ENCODE measurements at places on chromosomes 1 and 21.

DNA sequence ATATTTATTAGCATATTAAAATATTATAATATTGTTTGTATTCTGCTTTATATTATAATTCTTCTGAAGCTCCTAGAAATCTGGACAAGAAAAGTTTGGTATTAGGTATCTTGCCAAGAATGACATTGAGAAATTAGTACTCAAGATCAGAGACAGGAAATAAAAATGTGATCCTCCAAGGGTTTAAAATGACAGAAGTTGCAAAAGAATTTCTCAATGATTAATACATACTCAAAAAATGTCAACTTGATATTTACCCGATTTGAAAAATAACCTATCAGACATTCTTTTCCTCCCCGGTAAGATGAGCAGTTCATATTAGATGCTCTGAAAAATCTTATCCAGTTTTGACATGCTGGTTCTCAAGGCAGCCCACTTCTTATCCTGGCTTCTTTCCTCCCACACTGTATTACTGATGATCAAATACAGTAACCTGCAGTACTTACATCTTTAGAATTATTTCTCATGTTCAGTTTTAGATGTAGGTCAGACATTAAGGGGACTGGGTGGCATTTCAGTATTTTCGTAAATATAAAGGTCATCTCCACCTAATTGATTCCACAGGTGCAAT is 55.3 kb downstream of the CACHD1 start:
- DNase-seq = no peak

GRCh38 chr1:175499595-175500382 is 243.6 kb downstream of the TNR start:
- no peak for DNase-seq

DNA sequence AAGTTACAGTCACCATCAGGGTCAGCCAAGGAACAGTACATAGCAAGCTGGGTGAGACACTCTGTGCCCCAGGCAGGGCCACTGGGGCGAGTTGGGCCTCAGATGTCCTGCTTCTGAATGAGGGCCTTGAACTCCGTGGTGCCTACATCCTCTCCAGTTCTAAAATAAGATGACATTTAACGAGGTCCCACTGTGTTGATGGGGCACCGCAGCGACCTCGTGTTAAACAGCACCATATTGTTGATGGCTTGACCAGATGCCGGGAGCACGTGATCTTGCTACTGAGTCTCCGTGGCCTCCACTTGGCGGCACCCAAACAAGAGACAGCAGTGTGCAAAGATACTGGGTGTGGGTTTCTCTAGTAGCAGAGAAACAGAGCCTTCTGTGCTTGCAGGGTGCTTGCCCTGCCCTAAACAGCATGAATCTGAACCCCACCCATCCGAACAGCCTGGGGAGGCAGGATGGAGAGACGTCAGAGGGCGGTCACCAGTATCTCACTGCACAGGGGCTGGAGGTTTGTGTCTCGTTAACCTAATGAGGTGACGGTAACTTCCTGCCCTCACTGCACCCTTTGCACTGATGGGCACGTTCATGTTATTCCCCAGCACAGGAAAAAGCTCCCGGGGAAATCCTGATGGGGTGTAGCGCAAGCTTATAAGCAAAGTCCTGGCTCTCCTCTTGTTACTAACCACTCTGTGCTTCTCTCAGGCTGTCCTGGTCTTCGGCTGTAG is 324.4 kb downstream of the AJAP1 start:
- no peak for DNase-seq

DNA sequence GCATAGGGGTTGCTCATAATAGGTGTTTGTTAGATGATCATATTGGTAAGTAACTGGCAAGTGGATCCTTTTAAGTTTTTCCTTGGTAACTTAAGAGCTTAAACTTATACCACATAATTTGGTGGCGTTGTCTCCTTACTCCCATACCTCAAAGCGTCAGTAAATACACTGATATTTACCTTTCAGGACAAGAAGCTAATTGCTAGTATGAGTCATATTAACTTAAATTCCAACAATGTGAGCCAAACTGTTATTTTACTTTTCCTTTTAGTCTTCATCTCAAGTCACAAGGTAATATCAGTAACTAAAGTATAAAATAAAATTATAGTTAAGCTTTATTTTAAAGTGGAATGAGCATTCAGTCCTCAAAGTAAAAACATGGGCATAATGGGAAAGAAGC is 9.0 kb upstream of the SH3GLB1 start:
- no peak for DNase-seq

DNA sequence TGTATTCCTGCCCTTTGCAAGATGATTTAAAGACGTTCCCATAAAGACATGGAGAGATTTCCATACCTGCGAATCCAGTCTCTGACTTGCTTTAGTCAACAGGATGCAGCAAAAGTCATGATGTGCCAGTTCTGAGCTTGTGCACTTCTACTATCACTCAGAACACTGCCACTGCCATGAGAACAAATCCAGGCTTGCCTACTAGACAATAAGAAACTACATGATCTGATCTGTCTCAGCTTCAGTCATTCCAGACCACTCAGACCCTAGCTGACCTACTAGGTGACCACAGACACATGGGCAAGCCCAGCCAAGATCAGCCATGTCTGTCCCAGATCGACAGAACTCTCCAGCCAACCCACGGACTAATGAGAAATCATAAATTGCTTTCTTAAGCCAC is 219.2 kb downstream of the RRAGC start:
- DNase-seq = no peak

DNA sequence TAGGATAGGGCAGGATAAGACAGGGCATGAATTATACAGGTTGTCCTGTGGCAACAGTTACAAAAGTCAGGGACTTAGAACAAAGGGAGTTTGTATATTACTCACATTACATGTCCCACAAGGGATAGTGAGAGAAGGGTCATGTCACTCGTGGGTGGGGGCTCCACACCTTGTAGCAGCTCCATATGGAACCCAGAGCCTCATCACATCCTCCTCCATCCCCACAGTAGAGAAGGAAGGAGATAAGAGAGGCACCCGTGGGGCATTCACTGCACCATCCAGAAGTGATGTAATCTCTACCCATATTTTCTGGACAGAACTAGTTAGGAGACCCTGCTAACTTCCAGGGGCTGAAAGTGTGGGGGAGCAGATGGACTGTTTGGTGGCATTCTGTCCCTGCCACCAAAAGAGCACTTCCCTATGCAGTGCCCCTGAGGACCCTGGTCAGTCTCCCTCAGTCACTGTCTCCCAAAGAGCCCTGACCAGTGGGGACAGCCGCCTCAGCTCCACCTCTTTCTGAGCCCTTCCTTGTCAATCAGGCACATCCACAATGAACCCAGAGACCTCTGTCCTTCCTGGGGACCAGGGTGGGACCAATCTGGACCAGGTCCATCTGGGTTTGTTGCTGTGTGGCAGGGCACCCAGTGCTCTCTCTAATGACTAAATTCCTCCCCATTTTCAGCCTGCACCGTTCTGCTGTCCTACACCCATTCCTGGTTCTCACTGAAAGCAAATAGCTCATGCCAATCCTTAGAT is 154.8 kb upstream of the ETV3 start:
- no peak for DNase-seq

DNA sequence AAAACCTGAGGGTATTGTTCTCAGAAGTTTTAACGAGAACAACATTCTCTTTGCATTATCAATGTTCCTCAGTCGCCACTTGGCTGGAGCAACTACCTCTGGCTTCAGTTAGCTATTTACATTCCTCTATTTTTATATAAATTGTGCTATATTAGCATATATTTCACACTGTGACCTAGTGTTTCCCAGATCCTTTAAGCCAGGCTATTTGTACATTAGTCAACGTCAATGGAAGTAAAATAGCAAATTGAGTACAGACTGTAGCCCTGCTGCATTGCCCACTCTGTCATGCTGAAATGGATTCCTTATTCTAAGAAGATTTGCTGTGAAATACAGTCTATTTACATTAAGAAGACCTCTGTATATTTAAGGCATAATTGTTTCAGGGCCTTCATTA is 213.8 kb downstream of the ROR1 start:
- no peak for DNase-seq

DNA sequence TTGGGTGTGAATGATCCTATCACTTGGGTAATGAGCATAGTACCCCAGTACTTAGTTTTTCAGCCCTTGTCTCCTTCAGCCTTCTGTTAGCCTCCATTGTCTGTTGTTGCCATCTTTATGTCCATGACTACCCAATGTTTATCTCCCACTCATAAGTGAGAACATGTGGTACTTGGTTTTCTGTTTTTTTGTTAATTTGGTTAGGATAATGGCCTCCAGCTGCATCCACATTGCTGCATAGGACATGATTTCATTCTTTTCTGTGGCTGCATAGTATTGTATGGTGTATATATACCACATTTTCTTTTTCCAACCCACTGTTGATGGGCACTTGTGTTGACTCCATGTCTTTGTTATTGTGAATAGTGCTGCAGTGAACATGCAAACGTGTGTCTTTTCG is 39.6 kb upstream of the GPR52 start:
- DNase-seq = no peak

DNA sequence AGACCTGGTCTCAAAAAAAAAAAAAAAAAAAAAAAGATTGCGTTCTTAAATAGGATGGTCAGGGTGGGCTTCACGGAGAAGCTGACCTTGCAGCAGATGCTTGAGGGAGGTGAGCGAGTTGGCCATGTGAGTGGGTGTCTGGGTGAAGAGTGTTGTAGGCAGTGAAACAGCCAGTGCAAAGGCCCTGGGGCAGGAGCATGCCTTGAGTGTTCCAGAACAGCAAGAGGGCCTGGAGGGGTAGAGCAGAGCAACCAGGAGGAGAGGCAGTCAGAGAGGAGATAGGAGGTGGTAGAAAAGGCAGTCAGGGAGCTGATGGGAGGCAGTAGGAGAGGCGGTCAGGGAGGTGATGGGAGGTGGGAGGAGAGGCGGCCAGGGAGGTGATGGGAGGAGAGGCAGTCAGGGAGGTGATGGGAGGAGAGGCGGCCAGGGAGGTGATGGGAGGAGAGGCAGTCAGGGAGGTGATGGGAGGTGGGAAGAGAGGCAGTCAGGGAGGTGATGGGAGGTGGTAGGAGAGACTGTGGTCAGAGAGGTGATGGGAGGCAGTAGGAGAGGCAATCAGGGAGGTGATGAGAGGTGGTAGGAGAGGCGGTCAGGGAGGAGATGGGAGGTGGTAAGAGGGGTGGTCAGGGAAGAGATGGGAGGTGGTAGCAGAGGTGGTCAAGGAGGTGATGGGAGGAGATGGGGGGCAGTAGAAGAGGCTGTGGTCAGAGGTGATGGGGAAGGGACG is 20.2 kb upstream of the PADI6 start:
- DNase-seq = no peak

DNA sequence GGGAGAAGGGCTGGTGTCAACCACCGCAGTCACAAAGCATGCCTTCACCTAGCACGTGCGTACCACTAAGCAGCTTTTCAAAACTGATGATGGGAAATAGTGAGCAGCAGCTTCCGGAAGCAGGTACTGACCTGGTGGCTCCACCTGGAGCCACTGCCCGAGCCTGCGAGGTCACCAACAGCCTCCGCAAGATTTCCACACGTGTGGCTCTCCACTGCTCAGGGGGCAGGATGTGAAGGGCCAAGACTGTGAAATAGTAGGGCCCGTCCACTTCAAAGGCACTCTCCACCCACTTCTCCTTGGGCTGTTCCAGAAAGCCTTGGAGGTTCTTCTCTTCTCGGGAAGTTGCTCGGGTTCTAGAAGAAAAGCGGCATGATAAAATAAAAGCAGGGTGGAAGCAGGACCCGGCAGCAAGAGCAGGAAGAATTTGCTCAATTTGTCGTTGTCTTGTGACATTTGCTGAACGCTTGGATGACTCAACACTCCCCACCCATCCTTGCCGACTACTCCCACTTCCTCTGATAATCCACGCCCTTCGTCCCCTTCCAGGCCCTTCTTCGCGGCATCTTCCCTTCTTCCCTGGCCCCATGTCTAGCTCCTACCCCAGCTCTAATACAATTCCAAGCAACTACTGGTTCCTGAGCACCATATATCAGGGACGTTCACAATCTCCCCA is 124.9 kb upstream of the IFFO2 start:
- no peak for DNase-seq

DNA sequence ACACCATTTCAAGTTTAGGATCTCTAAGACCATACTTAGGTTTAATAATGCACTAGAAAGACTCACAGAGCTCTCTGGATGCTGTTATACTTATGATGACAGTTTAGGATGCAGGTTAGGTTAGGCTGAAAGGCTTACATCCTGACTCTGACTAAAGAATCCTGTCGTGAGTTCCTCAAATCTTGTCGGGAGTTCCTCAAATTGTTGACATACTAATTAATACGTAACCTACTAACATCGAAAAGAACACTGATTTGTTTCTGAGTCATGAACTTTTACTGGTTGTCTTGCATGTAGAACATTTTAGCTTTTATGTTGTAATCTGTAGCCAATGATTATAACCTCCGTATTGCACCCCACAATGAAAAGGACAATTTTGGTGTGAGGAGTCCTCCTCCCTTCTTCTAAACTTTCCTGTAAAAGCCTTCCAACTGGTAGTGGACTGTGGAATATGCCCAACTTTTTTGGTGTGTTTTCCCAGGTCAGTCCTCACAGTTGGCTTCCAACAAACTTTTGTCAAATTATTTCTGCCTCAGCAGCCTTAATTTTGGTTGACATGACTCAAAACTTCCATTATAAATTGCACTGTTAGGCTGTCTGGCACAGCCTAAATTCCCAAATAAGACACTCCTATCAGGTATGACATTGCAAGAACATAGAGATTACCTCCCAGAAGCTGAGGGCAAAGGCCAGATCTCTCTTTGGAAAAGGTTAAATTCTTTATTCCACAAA is 107.9 kb upstream of the PALMD start:
- DNase-seq = no peak

DNA sequence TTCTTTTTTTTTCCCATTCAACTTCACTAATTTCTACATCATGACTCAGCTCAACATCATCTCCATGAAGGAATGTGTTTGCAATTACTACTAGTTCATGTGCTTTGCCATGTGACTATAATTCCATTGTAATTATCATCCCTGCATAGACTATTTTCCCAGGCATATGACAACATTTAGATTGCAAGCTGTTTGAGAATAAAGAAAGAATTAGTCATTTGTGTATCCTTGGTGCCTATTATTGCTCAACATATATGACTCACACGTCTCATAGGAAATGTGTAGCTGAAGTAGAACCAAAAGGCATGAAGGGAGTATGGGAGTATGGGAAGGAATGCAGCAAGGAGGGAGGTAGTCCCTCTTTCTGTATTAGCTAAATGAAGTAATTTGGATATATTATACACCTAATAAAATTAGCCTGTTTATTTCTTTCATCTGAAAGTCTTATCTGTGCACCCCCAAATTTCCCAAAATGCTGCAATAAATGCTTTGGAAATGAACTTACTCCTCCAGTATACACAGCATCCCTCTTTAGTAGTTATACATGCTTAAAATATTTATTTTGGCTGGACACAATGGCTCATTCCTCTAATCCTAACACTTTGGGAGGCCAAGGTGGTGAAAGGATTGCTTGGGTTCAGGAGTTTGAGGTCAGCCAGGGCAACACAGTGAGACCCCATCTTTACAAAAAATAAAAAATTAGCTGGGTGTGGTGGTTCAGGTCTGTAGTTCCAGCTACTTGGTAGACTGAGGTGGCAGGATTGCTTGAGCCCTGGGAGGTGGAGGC is 316.9 kb upstream of the ADGRL4 start:
- DNase-seq = no peak

DNA sequence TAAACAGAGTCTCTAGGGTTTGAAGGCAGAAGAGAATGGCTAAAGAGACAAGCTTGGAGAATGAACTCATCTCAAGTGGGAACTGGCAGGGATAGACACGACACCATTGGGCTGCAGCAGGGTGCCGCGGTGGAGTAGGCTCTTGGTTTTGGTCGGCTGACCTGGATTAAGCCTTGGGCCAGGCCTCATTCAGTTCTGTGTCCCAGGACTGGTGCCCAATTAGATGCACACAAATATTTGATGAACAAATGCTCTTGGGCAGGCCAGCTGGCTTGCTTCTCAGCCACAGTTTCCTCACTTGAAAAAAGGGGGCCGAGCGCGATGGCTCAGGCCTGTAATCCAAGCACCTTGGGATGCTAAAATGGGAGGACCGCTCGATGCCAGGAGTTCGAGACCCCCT is 53.4 kb upstream of the CITED4 start:
- no peak for DNase-seq
